WTC11 (cell line): ENCODE measurements at places on chromosomes 11 and 22.

DNA sequence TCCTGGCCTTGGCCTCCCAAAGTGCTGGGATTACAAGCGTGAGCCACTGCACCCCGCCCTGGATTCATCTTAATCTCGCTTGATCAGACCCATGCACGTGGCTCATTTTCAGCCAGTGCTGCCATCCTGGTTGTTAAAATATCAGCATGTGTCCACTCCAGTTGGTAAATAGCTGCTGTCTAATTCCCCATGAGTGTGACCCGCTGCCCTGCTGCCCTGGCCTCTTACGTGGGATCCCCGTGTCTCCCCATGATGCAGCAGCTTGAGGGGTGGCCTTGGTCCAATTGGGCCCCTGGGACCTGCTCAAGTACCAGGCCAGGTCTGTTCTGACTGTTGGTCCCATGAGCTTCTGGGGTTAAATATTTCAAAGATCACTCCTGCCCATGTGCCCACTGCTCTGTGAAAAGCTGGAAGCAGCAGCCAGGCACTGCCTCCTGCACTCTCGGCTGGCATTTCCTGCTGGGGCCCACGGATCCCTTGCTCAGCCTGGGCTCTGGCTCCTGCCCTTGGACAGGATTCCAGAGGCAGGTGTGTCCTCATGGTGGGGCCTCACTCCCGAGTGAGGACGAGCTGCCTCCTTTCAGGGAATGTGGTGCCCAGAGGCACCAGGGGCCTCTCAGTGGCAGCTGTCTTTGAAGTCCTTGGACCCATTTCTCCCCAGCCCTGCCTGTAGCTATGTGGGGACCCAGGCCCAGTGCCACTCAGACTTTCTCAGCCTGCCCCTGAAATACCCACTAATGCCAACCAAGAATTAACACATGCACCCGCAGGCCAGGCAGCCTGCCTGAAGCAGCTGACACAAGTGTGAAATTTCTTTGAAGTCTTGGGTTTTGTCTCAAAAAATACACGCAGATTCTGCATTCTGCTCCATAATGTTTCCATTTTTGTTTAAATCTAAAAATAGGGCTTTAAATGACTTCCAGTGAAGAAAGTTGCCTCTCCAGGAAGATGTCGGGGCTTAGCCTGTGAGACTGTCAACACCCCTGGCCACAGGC lies 38.1 kb upstream of the PRDM11 start:
- H3K4me1 ChIP-seq = no peaks in the 10 kb centered on the region
- H3K27me3 ChIP-seq = peaks cover 11% of the 10 kb centered on the region; the same call in 1 of the 2 replicates
- no peak overlapping the region for H3K27ac ChIP-seq
- no peak overlapping the region for H3K4me3 ChIP-seq
- no peak for DNase-seq

- H3K27me3 ChIP-seq = no peaks in the 10 kb centered on the region
- H3K27ac ChIP-seq = peak overlapping the region; percentile 78
- DNase-seq = no peak
- H3K4me3 ChIP-seq = no peak overlapping the region
- peaks cover 28% of the 10 kb centered on the region for H3K36me3 ChIP-seq
Measured at GRCh38 chr11:121482231-121483129, 29.7 kb upstream of the SORL1-AS1 start.

- H3K27me3 ChIP-seq = no peaks in the 10 kb centered on the region
- peaks cover 8% of the 10 kb centered on the region for H3K4me1 ChIP-seq
- no peak for DNase-seq
- H3K36me3 ChIP-seq = no peaks in the 10 kb centered on the region
- no peak overlapping the region for H3K27ac ChIP-seq
Measured at GRCh38 chr11:60872124-60872960, 5.0 kb downstream of the ZP1 start.

DNA sequence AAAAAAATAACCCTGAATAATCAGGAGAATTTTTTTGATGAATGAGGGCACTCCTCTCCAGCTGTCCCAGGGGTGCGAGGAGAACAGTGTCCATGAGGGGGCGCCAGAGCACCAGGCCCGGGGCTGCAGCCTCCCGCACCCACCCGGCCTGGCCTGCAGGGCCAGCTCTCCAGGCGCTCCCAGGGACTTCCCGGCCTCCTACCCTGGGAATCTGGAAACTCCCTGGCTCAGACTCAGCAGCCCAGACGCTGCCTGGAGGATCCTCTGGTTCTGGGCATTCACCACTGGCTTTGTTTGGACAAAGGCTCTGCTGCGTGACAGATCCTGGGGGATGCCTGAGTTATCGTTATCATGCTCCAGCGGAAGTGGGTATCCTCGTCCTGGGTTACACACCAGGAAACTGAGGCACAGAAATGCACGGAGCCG lies 31.0 kb downstream of the MCM5 start:
- H3K27me3 ChIP-seq = no peaks in the 10 kb centered on the region
- H3K4me1 ChIP-seq = peaks cover 11% of the 10 kb centered on the region
- H3K4me3 ChIP-seq = no peak overlapping the region
- peaks cover 48% of the 10 kb centered on the region for H3K36me3 ChIP-seq
- peak; percentile 93 for DNase-seq
